Stimulated activated CD8-positive, alpha-beta memory T cell treated with anti-CD3 and anti-CD28 coated beads, Interleukin-15, amount 100 ng/mL, for 1 hour (primary cell): ENCODE measurements at places on chromosomes 16 and 17.

GRCh38 chr17:65346166-65346565, 209.0 kb downstream of the RGS9 start:
- no peak for DNase-seq

DNA sequence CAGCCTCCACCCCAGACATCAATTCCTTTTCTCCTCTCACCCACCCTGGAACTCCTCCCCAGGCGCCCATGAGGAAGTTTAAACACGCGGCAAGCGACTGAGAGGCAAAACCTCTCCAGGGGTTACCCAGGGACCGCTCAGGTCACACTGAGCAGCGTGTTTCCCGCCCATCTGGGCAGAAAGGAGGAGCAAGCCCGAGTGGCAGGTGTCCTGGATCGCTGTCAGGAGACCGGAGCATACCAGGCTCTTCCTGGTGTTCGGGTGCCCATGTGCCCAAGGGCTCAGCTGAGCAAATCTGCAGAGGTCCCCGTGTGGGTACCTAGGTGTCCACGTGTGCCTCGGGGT, 491 bp downstream of the SLC25A19 start:
- DNase-seq: no peak

GRCh38 chr16:54253118-54253517, 33.5 kb downstream of the IRX3 start:
- no peak for DNase-seq

GRCh38 chr17:40209404-40210093, 9.6 kb upstream of the WIPF2 start:
- DNase-seq: no peak

GRCh38 chr16:79523971-79524370, 76.6 kb downstream of the MAF start:
- DNase-seq: no peak

DNA sequence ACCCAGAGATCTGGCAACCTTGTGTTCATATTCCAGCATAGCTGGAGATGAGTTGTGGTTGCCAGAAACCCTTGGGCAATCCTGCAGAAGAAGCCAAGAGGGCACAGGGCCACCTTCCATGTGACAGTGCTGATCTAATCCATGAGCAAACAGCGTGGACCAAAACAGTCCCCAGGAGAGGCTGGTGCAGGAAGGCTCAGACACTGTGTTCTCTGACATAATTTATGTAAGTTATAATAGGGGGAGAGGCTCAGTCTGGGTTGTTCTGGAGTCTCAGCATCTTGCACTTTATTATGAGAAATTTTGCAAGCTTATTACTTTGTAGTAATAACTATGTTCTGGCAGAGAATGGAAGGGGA, 273.9 kb downstream of the HAPSTR1 start:
- DNase-seq: no peak

- no peak for DNase-seq
Measured at GRCh38 chr16:12411516-12411915, 392.2 kb downstream of the CPPED1 start.

GRCh38 chr16:75288181-75288580, 36.8 kb upstream of the BCAR1 start:
- no peak for DNase-seq
